ENCODE measurements at places on chromosomes 6 and 20. TPM values are rescaled to one million over a fixed set of nuclear protein-coding genes. Genes with fewer than 3 reads are reported as not detected.

The XKR7 gene
- total RNA-seq: not detected

The TRMT6 gene
- total RNA-seq: 35.4 TPM

The LY86 gene
- total RNA-seq: not detected

The MAP7 gene
- total RNA-seq: 13.9 TPM

The AGER gene
- total RNA-seq: 5.0 TPM

The RAET1L gene
- total RNA-seq: 1.1 TPM

GRCh38 chr6:44572346-44572745 lies 184.8 kb downstream of the CDC5L start:
- H3K27me3 ChIP-seq: no peaks in the 10 kb centered on the region
- H3K36me3 ChIP-seq: no peaks in the 10 kb centered on the region
- H3K27ac ChIP-seq: no peak overlapping the region
- DNase-seq: no peak
- no peak overlapping the region for H3K4me3 ChIP-seq

DNA sequence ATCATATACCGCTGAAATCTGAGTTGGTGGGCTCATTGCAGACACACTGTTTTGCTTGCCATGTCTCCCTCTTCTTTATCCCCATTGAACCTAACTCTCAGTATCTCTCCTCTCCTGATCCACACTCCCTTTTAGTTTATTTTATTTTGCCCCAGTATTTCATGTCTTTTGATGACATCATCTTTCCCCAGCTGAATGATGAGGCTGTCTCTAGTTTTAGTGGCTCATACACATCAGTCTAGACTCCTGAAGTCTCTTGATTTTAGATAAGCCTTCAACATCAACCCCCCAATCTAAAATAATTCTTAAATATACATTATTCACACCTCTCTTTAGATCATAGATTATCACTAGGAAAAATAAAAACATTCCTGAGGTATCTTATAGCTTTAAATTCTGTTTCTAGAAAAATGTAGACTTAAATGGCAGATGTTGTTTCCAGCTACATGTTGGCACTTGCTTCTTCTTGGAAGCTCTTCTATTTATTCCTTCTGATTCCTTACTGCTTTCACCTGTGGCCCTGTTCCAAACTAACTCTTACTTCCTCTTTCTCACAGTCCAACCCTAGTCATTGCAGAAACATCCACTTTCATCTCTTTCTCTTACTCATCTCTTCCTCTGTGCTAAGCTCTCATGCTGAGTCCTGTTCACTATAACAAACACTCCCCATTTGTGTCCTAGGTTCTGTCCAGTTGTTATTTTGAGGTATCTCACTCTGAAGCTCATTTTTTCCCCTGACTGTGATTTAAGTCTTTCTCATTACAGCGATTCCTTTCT lies 191.9 kb upstream of the SLC35B3 start:
- H3K4me3 ChIP-seq: no peak overlapping the region
- H3K27ac ChIP-seq: no peak overlapping the region
- H3K4me1 ChIP-seq: no peaks in the 10 kb centered on the region
- DNase-seq: peak; percentile 19
- H3K36me3 ChIP-seq: no peaks in the 10 kb centered on the region

GRCh38 chr20:24534282-24534681 lies 64.9 kb downstream of the SYNDIG1 start:
- no peak for DNase-seq
- no peak overlapping the region for H3K27ac ChIP-seq
- H3K36me3 ChIP-seq: no peaks in the 10 kb centered on the region
- peaks cover 69% of the 10 kb centered on the region for H3K27me3 ChIP-seq

- no peaks in the 10 kb centered on the region for H3K36me3 ChIP-seq
- H3K4me1 ChIP-seq: no peaks in the 10 kb centered on the region
- no peak for DNase-seq
- H3K27me3 ChIP-seq: no peaks in the 10 kb centered on the region
Measured at GRCh38 chr6:138142806-138143205, 18.9 kb upstream of the ARFGEF3 start.

GRCh38 chr6:139644821-139645220 lies 270.4 kb upstream of the CITED2 start:
- H3K36me3 ChIP-seq: no peaks in the 10 kb centered on the region
- H3K27ac ChIP-seq: no peak overlapping the region
- DNase-seq: no peak
- H3K27me3 ChIP-seq: no peaks in the 10 kb centered on the region
- no peak overlapping the region for H3K4me3 ChIP-seq

DNA sequence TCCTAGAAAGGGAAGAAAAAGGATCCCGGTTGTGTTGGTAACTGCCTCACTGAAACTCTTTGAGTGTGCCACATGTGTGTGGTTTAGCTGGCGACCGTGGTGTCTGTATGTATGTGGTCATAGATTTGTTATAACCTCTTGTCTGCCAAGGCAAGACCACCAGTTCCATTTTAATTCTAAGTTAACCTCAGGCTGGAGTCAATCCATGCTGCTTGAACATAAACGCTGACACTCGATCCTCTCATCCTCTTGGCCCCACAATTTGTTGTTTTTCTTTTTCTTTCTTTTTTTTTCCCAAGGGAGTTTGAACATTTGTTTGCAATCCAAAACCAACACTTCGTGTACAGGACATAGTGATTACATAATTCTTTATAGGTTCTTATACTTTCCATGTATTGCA lies 318.9 kb upstream of the JAG1 start:
- no peak overlapping the region for H3K4me3 ChIP-seq
- H3K27ac ChIP-seq: no peak overlapping the region
- no peaks in the 10 kb centered on the region for H3K27me3 ChIP-seq
- no peaks in the 10 kb centered on the region for H3K36me3 ChIP-seq

GRCh38 chr20:25280051-25280573 lies 32.2 kb downstream of the PYGB start:
- H3K36me3 ChIP-seq: peaks cover 77% of the 10 kb centered on the region
- H3K4me1 ChIP-seq: no peaks in the 10 kb centered on the region
- H3K4me3 ChIP-seq: no peak overlapping the region
- H3K27ac ChIP-seq: no peak overlapping the region
- no peaks in the 10 kb centered on the region for H3K27me3 ChIP-seq

DNA sequence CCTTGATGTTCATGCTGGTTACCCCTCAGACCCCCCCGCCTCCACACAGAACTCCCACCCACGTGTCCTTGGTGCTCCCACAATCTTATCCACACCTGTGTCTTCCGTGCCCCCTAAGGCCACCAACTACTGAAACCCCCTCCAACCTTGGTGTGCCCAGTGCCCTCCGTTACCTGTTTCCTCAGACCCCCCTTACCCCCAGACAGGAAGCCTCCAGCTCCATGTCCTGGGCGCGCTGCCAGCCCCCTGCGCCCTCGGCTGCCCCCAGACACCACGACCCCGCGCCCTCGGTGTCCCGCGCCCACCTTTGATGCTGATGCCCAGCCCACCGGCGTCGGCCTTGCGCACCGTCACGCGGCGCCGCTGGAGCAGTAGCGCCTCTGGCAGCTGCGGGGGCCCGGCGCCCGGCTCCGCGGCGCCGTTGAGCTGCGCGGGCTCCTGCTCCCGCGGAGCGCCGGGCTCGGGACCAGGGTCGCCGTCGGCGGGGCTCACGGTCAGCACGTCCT lies 504 bp downstream of the SNTA1 start:
- no peak overlapping the region for H3K27ac ChIP-seq
- no peaks in the 10 kb centered on the region for H3K27me3 ChIP-seq
- H3K4me3 ChIP-seq: peak overlapping the region; percentile 84
- no peak for DNase-seq
- peaks cover 5% of the 10 kb centered on the region for H3K4me1 ChIP-seq
- H3K36me3 ChIP-seq: no peaks in the 10 kb centered on the region

GRCh38 chr6:31474871-31475286 lies 23.1 kb upstream of the MICB start:
- no peak overlapping the region for H3K4me3 ChIP-seq
- H3K36me3 ChIP-seq: no peaks in the 10 kb centered on the region
- peaks cover 16% of the 10 kb centered on the region for H3K4me1 ChIP-seq
- H3K27me3 ChIP-seq: no peaks in the 10 kb centered on the region
- H3K27ac ChIP-seq: peak overlapping the region; percentile 69

- no peaks in the 10 kb centered on the region for H3K27me3 ChIP-seq
- H3K36me3 ChIP-seq: peaks cover 3% of the 10 kb centered on the region
- DNase-seq: peak; percentile 47
- H3K4me1 ChIP-seq: peaks cover 18% of the 10 kb centered on the region
Measured at GRCh38 chr6:56899311-56899710, 55.6 kb upstream of the BEND6 start.

DNA sequence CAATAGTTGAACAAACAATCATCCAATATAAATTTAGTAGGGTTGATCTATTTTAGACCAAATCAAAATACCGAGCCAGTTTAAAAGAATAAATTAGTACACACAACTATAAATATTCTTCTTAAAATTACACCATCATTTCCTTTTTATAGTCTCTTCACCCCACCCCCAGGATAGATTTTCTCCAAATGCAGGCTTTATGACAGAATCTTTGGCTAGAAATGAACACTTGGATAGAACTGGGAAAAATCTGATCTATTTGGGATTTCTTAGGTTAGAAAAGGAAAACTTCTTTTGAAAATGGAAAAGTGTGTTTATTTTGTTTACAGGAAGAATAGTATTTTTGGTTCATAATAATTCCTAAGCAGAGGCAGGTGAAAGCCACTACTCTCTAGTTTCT lies 74.6 kb downstream of the HMGN3 start:
- no peak overlapping the region for H3K27ac ChIP-seq
- no peaks in the 10 kb centered on the region for H3K27me3 ChIP-seq
- no peaks in the 10 kb centered on the region for H3K4me1 ChIP-seq

GRCh38 chr6:58113960-58114359 lies 796.5 kb downstream of the PRIM2 start:
- peak; percentile 30 for DNase-seq
- no peaks in the 10 kb centered on the region for H3K4me1 ChIP-seq
- no peak overlapping the region for H3K4me3 ChIP-seq
- H3K27ac ChIP-seq: no peak overlapping the region
- H3K36me3 ChIP-seq: no peaks in the 10 kb centered on the region

GRCh38 chr6:105326216-105326615 lies 76.7 kb downstream of the PREP start:
- DNase-seq: peak; percentile 69
- peaks cover 34% of the 10 kb centered on the region for H3K36me3 ChIP-seq
- peak overlapping the region; percentile 48 for H3K4me3 ChIP-seq
- H3K27ac ChIP-seq: peak overlapping the region; percentile 100
- H3K27me3 ChIP-seq: no peaks in the 10 kb centered on the region

DNA sequence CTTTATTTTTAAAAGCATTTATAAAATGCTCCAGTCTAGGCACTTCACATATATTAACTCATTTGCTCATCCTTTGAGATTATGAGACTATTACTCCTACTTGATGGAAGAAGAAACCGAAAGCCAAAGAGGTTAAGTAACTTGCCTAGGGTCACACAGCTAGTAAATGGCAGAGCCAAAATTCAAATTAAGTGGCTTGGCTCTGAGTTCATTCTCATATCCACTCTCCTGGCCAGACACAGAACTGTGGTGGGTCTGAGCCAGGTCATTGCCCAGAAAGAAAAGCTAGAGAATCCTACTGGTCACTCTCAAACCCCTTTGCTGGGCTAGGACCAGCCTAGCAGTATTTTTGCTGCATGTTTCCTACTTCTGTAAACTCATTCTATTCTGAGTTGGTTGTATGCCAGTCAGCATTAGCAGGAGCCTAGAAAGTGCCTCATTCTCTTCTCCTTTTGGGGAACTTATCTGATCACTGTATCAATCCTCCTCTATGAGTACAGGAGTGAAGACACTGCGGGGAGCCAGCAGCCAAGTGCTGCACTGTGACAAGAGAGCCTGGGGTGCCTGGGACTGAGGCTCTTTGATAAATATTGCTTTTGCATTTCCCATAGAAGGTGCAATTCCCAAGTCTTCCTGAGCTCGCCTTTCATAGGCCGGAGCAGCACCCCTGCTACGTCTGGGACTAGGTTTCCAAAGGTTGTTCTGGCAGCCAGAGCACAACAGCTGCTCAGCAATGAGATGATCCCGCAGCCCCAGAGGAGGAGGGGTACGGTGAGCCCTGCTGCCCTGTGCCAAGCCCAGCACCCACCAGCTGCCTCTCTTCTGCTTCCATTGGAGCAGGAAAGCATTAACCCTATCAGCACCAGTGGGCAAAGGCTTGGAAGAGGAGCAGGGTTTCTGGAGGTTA lies 728.3 kb downstream of the MAFB start:
- DNase-seq: no peak
- H3K36me3 ChIP-seq: no peaks in the 10 kb centered on the region
- H3K27me3 ChIP-seq: no peaks in the 10 kb centered on the region
- H3K4me3 ChIP-seq: no peak overlapping the region
- no peak overlapping the region for H3K27ac ChIP-seq
